Stimulated activated CD8-positive, alpha-beta memory T cell treated with anti-CD3 and anti-CD28 coated beads, Interleukin-2, amount 100 ng/mL, for 1 hour (primary cell): ENCODE measurements at places on chromosomes 5 and 9.
A peak's percentile ranks its signal among the peaks of the same experiment; 100 is the strongest.

- no peak for DNase-seq
These were observed 1110.5 kb upstream of the WWC1 start for GRCh38 chr5:167180906-167181305.

DNA sequence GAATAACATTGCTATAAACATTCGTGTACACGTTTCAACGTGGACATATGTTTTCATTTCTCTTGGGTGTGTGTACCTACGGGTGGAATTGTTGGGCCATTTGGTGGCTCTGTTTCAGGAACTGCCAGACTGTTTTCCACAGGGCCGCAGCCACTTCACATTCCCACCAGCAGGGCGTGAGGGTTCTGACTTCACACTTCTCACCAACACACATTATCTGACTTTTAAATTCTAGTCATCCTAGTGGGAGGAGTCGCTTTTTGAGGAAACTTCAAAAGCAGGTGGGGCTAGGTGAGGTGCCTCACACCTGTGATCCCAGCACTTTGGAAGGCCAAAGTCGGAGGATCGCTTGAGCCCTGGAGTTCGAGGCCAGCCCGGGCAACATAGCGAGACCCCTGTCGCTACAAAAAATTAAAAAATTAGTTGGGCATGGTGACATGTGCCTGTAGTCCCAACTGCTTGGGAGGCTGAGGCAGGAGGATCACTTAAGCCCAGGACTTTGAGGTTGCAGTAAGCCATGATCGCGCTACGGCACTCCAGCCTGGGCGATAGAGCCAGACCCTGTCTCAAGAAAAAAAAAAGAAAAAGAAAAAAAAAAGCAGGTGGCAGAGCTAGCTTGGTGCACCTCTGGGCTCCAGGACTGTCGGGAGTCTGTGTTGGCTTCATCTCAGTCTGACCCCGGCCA lies 28.5 kb downstream of the TSPAN17 start:
- DNase-seq = no peak

DNA sequence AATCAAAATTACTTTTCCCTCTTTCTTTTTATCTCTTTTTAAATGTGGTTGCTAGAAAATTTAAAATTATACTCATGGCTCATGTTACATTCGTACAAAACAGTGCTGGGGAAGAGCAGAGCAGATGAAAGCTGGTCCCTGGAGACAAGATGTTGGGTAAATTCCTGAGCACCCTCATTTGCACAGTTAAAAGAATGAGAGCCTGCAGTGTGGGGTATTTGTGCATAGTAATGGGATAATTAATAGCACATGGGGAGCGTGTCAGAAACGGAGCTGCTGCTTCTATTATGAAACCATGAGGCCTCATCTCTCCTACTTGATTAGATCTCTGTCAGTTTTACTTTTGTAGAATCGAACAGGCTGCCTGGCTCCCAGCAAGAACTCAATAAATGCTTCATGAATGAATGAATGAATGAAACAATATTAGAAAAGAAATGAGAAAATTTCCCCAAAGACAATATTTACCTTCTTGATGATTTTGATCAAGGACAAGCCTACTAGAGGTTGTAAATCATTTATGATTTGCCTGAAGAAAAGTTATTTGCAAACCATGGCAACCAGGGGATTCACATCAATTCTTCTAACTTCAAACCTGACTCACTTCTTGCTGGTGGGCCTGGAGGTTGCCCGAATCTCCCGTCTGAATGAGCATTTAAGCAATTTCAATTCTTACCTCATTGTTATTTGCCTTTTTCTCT lies 177.2 kb upstream of the TUT7 start:
- no peak for DNase-seq

GRCh38 chr5:127392762-127393161 lies 102.2 kb downstream of the MEGF10 start:
- DNase-seq = no peak

DNA sequence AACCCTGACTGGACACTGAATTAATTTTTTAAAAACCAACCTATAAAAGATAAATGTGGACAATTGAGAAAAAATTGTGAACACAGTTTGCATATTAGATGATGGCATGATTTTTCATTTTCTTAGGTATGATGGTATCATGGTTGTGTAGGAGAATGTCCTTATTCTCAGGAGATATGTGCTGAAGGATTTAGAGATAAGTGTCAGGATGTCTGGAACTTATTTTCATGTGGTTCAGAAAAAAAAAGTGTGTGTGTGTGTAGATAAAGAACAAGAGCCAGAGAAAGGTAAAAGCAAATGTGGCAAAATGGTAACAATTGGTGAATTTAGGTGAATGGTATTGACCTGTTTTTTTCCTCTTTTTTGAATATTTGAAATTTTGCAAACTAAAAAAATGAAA lies 4.0 kb downstream of the GNPDA1 start:
- no peak for DNase-seq

DNA sequence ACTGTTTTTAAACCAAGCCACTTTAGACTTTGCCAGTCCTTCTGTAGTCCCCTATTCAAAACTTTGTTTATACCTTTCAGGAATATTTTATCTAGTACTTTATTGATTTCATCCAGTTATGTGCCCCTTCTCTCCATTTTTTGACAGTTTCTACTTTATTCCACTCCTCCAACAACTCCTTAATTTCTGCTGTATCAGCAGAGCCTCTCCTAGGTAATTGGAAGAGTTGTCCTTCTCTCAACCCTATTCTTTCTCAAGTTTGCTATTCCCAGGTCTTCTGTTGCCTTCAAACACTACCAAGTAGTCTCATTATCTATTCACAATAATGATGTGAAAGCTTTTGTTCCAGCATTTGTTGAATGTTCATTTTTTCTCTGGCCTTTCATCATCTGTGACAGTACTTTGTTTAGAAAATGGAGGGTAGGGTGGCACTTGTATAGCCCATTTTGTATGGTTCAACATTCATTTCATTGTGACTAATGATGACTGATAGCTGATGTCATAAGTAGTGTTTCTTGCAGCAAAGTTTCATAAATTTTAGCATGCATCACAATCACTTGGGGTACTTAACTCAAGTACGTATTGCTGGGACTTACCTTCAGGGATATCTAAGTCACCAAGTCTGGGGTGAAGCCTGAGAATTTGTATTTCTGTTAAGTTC lies 204.4 kb upstream of the DMRT1 start:
- DNase-seq = no peak

GRCh38 chr5:34608859-34609648 lies 47.1 kb upstream of the RAI14 start:
- DNase-seq = no peak

GRCh38 chr9:108182950-108183381 lies 672.8 kb downstream of the ACTL7B start:
- DNase-seq = no peak

DNA sequence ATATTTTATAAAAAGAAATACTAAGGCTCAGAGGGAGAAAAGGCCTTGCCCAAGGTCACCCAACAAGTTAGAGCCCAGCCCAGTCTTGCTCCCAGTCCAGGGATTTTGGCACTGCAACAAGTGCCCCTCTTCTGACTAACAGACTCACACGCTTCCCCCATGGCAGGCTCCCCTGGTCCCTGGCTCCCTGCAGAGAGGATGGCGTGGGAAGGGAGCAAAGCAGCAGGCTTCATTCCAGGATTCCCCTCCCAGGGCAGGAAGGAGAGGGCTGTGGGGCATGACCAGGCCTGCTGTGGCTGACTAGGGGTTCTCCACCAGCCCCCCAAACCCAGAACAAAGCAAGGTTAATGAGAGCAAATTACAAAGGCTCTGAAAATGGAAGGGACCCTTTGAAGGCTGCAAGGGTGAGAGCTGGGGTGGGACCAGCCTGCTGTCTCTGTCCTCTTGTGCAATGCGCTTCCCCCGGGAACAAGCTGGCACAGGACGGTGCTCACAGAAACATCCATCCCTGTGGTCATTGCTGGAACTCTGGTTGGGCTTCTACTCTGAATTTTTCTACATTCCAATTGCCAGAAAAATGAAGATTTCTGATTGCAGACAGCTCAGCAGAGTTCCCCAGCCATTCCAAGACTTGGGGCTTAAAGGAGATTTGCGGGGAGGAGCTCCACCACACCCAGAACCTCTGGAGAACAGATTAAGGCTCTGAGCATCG lies 37.1 kb upstream of the FAT2 start:
- DNase-seq = no peak

DNA sequence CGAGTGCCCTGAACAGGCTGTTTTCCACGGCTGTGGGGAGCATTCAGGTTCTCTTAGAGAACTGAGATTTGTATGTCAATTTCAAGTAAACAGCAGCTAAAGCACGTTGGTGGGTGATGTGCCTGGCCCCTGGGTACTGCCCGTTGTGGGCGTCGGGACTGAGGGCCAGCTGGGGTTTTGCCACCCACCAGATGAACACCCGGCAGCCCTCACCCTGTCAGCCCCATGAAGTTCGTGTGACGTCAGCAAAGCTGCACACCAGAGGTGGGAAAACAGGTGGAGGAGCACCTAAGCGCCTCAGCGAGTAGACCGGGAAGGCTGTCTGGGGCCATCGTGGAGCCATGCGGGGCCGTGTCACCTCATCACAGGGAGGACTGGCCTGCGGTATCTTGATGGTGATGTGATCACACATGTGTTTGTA lies 9.2 kb downstream of the CEP72 start:
- no peak for DNase-seq

GRCh38 chr9:6829027-6829426 lies 71.3 kb downstream of the KDM4C start:
- no peak for DNase-seq

DNA sequence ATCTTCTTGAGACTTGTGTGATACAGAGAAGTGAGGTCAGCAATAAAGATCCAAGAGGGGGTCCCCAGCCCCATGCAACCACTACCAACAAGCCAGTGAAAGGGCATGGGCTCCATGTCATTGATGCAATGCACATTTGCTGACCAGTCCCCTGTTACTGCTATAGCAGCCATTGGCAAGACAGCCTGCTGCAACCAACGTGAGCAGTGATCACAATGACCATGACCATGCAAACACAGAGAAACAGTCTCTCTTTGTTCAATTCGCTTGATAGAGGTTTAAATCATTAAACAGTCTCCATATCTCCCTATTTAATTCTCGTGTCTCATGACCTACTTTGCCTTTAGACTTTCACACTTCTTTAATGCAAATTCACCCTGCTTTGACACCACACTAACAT lies 30.0 kb upstream of the FOXB2 start:
- DNase-seq = no peak

GRCh38 chr5:68217047-68217355 lies 1.4 kb downstream of the PIK3R1 start:
- DNase-seq = no peak

GRCh38 chr5:126742425-126742824 lies 34.5 kb upstream of the LMNB1 start:
- no peak for DNase-seq

DNA sequence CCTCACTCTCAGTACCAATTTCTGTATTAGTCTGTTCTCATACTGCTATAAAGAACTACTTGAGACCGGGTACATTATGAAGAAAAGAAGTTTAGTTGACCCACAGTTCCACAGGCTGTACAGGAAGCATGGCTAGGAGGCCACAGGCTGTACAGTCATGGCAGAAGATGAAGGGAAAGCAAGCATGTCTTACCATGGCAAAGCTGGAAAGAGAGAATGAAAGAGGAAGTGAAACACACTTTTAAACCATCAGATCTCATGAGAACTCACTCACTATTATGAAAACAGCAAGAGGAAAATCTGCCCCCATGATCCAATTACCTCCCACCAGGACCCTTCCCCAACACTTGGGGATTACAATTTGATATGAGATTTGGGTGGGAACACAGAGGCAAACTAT lies 698.8 kb downstream of the CDH9 start:
- DNase-seq = no peak

DNA sequence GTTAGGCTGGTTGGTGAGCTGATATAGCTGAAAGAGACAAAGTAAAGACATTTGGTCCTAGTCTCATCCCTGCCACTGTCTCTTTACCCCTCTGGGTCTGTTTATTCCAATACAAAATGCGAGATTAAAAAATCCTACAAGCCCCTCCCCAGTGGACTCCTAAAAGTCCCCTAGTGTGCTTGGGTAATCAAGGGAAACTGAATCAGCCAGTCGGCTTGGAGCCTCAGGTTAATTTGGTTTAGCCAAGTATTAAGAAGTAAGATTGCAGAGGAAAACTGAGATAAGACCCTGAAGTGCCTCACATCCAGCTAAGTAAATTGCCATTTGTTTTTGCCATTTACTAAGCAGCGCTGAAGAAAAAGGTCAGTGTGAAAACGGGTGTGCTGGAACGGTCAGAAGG lies 10.4 kb downstream of the NIM1K start:
- DNase-seq = no peak

DNA sequence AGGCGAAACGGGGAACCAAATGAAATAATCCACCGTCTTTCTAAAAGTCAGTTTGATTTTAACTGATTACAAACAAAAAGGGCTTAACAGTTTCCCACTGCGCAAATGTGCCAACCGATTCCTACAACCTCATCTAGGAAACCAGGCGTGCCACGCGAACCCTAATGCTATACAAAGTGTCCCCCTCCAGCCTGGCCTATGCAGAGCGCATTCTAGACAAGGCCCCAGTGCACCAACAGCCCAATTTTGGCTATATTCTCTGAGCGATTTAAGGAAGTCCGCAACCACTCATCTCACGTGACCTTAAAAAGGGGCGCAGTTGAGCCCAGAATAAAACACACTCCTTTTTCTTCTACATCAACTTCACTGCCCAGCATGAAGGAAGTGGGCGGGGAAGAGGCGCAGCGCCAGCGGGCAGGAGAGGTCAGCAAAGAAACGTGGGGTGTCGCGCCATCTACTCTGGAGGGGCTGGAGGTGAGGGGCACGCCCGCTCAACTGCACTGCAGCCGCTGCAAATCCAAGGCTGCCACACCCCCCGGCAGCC lies 779 bp downstream of the FAM13B start:
- DNase-seq = peak; percentile 29

- no peak for DNase-seq
These were observed 71.4 kb upstream of the SPTLC1 start for GRCh38 chr9:92186631-92187030.

GRCh38 chr5:95441636-95442035 lies 50.5 kb downstream of the FAM81B start:
- no peak for DNase-seq

DNA sequence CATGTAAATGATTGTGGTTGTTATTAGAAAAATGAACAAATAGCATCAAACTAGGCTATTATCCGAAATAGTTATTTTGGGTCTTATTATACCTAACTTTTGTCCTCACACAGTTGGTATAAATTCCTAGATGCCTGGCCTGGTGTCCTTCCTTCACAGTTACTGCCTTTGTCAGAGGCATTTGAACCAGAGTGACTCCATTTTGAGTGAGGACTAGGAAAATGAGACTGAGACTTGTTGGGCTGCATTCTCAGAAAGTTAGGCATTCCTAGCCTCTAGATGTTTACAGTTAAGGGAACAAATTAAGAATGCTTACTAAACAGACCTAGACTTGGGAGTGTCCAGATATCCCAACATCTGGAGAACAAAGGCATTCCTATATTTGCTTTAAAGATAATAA lies 283.5 kb upstream of the C9orf72 start:
- no peak for DNase-seq

DNA sequence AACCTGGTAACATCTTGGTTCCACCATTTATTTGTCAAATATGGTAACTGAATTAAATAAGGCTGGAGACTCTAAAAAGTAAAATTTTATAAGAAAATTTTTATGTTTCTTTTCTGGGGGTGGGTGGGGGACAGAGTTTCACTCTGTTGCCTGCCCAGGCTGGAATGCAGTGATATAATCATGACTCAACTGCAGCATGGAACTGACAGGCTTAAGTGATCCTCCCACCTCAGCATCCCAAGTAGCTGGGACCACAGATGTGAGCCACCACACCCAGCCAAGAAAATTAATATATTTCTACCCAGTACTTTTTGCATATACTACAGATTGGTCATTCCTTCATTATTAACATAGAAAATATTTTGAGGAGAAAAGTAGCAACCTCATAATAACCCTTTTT lies 216.9 kb downstream of the DEPDC1B start:
- no peak for DNase-seq

GRCh38 chr9:4301971-4302427 lies 2.1 kb upstream of the GLIS3 start:
- no peak for DNase-seq

- DNase-seq = no peak
These were observed 292.4 kb downstream of the TRIM32 start for GRCh38 chr9:116979456-116979855.
